ENCODE measurements at places on chromosomes 11 and 22.

GRCh38 chr11:55719608-55720160 is 53.6 kb upstream of the OR5D13 start:
- peak; percentile 1 for DNase-seq

- DNase-seq, result no peak
Measured at GRCh38 chr11:109898592-109898991, 194.6 kb upstream of the ZC3H12C start.

DNA sequence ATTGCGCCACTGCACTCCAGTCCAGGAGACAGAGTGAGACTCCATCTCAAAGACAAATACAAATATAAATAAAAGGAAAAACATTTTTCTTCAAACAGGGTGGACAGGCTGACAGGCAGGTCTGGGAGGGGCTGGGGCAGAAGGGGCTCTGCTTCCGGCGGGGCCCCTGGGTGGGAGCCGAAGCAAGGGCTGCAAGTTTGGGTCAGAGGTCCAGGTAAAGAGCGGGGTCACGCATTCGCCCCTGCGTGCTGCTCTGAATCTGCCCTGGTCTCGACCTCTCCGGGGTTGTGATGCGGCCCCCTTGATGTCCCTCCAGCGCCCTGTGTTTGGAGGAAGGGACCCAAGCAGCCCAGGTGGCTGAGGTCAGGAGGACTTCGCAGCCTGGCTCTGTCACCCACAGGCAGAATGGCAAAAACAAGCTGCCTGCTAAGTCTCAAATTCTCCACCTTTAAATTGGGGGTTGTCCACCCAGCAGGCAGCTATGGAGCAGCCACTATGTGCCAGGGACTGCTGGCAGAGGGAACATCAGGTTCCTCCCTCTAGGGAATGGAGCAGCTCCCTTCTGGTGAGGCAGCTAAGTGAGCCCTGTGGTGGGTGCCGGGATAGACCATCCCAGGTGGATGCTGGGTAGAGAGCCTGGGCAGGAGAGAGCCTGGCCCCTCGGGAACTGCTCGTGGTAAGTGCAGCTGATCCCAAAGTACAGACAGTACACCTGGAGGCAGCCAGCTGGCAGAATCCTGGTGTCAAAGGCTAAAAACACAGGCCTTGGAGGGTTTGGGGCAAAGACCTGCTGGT is 10.3 kb upstream of the PHF21B start:
- DNase-seq, result no peak

DNA sequence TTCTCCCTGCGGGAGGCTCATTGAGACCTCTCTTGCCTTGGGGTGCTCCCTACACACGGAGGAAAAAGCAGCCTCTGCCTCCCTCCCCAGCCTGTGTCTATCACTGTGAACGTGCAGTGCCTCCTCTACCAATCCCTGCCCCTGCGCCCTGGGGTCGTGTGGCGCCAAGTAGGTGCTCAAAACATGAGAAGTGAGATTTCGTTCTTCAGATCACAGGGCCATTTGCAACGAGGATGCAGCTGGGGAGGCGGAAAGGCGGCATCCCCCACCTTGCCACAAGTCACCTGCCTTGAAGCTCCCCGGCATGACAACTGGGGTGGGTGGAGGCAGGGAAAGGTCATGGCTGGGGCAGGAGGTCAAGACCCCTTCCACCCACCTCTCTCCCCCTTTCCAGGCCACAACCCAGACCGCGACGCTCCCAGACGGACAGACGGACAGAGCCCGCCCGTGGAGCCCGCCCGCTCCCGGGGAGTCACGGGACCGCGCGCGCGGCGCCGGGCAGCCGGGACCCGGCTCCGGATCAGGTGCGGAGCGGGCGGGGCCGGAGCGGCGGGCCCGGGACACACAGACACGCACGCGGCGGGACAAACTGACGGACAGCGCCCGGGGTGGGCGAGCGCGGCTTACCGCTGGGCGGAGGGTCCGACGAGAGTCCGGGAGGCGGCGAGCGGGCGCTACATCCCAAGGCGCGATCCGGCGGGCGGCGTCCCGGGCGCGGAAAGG is 485 bp downstream of the KCNJ4 start:
- no peak for DNase-seq

DNA sequence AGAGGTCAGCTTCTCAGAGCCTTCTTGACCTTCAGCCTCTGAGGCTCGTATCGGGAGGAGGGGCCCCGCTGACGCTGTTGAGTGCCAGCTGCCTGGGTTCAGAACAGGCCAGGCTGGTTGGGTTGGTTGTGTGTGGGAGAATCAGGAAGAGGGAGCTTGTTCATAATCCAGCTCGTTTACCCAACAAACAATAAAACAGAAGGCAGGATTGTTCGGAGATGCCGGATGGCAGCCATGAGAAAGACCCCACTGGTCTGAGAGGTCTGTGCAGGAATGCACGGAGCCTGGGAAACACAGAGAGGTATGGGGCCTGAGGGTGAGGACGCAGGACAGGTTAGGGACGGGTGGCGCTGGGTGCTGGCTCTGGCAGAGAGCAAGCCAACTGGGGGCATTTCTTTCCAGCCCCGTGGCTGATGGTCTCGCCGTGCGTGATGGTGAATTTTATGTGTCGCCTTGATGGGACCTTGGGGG is 31.6 kb upstream of the SHANK2 start:
- DNase-seq, result no peak

DNA sequence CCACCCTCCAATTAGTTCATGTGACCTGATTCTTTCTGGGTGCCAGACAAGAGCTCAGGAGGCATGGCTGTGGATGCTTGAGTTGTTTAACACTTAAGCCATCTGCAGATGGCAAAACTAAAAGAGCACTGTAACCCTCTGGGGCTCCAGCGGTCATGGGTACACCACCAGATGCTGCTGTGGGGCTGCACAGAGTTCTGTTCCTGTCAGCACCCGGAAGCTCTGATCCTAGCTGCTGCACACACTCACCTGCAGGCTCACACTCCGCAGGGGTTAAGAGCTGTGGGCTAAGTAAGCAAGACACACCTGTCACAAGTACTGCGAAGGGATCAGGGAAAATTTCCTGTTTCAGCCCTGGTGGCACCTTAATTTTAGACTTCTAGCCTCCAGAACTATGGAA is 307.8 kb downstream of the C11orf87 start:
- DNase-seq, result no peak

DNA sequence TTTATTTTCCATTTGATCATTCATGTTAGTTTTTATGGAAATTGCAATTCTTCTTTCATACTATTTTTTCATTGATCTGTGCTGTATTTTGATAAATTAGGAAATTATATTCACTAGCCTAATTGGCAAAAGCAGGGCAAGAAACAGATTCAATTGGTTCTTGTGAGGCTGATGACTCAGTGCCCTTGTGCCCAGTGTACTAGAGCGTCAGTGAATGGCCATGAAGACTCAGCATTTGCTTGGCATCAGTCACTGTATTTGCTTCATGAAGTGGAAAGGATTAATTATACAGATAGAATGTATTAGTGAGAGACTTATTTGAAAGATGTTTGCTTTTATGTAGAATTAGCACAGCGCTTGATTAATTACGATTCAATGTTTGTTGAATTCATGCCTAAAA is 31.8 kb downstream of the MRGPRX1 start:
- DNase-seq, result no peak

DNA sequence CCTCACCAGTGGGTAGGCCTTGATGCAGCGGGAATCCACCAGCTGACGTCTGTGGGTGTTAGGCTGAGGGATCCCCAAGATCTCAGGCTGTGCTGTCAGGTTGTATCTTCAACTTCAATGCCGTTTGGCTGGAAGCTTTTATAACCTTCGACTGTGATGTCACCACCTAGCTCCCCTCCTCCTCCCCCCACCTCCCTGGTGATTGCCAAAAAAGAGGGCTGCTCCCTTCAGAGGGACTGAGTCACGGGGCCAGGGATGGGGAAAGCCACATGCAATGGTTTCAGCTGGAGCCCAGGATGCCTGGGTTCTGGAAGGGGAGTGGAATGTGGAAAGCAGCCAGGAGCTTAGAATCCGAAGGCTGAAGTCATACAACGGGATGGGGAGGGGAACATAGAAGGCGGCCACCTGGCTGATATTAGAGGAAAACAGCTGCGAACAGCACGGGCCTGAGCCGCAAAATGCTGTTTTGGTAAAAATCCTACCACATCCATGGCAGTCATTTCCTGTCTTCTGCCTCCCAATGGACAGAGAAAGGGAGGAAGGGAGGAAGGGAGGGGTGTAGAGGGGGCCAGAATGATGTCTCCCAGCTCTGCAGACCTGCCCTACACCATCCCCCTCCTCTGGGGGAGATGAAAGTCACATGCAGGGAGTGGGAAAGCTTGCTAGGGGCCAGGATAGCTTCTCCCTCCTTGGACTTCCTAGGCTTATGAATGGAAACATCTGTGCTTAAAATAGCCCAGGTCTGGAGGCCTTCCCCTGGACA is at the start of gene LRRN4CL:
Gene LRRN4CL, minus strand, starts transcription at position 110 of the 763 bp plus-strand sequence. CDS start 1,022 bp downstream, outside the sequence.
- peak; percentile 99 for DNase-seq

GRCh38 chr11:64492561-64492960 is 98.5 kb upstream of the SLC22A12 start:
- no peak for DNase-seq

DNA sequence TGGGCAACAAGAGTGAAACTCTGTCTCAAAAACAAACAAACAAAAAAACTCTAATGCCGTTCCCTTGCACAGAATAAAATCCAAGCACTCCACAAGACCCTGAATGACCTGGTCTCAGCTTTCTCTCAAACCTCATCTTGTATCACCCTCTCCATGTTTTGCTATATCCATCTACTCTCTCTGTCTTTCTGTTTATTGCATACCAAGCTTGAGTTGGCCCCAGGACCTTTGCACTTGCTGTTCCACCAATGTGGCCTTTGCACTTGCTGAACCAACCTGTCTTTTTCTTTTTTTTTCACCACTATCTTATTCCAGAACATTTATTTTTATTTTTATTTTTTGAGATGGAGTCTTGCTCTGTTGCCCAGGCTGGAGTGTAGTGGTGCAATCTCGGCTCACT is 2.0 kb upstream of the L3MBTL2 start:
- no peak for DNase-seq

GRCh38 chr11:57539342-57539741 is 1.9 kb downstream of the SMTNL1 start:
- no peak for DNase-seq

- DNase-seq, result no peak
Measured at GRCh38 chr11:72426103-72426757, 8.1 kb downstream of the CLPB start.

DNA sequence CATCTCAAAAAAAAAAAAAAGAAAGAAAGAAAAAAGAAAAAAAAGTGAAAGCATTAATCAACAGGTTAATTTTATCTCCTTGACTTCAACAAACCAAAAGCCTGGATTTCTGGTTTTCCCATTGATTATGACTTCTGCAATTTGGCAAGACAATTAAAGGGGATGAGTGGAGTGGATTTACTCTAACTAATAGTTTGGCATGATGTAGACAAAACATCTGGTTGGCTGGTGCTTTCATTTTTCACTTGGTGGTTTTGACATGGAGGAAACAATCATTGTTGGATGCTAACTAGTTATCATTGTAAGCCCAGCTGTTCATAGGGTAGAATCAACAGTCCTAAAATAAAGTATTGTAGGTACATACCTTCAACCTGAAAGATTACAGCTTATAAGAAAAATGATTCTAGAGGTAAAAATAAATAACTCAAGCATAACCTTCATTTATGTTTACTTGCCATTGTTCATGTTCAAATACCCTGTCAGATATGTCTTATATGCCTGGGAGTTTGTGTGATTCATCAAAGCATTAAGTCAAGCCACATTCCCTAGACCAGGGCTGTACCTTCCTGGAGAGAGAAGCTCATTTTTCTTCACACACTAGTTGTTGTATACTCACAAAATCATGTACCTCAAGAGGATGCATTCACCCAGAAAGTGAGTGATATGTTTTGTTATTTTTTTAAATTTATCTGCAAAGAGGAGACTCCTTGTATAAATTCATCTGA is 15.1 kb downstream of the FIBIN start:
- DNase-seq, result peak; percentile 33

- no peak for DNase-seq
Measured at GRCh38 chr11:102197670-102198139, 87.5 kb downstream of the YAP1 start.

GRCh38 chr11:26287067-26287518 is 44.8 kb upstream of the ANO3 start:
- no peak for DNase-seq

GRCh38 chr22:45878051-45878781 is 98.7 kb downstream of the WNT7B start:
- no peak for DNase-seq

DNA sequence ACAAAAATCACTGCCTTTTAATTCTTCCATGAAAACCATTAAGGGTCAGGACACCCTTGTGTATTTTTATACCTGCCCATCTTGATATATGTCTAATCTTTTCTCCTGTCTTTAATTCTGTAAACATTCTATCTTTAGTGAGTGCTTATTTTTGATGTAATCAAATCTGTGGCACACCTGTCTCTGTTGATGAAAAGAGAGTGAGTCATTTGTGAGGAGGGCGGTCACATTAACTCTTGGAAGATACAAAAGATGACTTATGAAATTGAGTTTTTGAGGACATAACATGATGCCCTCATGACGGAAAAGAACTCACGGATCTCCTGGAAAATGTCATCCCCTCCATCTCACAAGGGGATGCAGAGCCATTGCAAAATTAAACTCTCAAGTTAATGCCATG is 206.5 kb upstream of the PGR start:
- no peak for DNase-seq

- DNase-seq, result peak; percentile 56
Measured at GRCh38 chr11:131025020-131025419, 108.7 kb upstream of the SNX19 start.

DNA sequence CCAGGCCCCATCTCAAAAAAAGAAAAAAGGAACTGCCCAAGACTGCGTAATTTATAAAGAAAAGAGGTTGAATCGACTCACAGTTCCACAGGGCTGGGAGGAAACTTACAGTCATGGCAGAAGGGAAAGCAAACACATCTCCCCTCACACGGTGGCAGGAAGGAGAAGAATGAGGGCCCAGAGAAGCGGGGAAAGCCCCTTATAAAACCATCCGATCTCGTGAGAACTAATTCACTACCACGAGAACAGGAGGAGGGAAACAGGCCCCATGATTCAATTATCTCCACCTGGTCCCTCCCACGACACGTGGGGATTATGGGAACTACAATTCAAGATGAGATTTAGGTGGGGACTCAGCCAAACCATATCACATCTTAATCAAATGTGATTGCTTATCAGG is 82.2 kb downstream of the BUD13 start:
- DNase-seq, result no peak

DNA sequence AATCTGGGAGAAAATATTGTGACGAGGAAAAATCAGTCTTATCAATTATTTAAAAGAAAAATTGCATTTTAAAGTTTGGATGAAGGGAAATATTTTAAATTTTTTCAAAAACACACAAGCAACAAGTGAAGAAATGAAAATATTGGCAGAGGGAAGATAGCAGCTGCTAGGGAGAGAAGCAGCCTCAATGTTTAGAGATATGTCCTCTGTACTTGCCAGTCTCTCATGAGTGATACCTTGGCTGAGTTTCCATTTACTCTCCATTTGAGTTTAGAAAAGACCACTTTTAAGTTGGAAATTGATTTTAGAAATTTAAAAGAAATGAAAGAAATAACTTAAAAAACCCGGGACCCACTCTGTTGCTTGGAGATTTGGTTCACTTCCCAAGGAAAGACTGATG is 88.6 kb upstream of the DBX1 start:
- DNase-seq, result no peak

Data from AG10803 (cell line).